ENCODE measurements at places on chromosomes 4 and X. TPM values are rescaled to one million over a fixed set of nuclear protein-coding genes. Genes with fewer than 3 reads are reported as not detected.

DNA sequence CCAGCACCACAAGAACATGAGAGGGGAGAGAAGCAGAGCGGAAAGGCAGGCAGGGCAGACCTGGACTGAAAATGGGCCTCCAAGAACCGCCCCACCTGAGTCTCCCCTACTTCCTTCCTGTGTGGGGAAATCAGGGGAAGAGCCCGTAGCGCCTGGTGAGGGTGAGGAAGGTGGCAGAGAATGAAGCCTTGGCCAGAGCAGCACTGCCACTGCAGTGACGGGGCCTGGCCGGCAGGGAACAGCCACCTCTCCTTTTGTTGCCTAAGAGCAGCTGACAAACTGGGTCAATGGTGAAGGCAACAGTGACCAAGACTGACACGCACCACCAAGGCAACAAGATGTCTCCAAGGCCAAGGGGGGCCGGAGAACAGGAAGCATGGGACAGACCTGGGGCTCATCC, 58.4 kb upstream of the CBR4 start:
- no peaks in the 10 kb centered on the region for H3K36me3 ChIP-seq
- no peaks in the 10 kb centered on the region for H3K27me3 ChIP-seq
- no peak for DNase-seq

GRCh38 chrX:64975491-64975890, 759 bp downstream of the ZC4H2 start:
- H3K36me3 ChIP-seq: no peaks in the 10 kb centered on the region
- peak overlapping the region; percentile 48 for H3K4me3 ChIP-seq
- no peaks in the 10 kb centered on the region for H3K27me3 ChIP-seq
- peak overlapping the region; percentile 41 for H3K27ac ChIP-seq

GRCh38 chr4:36676139-36677050, 395.0 kb downstream of the DTHD1 start:
- no peak for DNase-seq
- no peaks in the 10 kb centered on the region for H3K4me1 ChIP-seq
- no peak overlapping the region for H3K4me3 ChIP-seq
- H3K27ac ChIP-seq: no peak overlapping the region
- no peaks in the 10 kb centered on the region for H3K36me3 ChIP-seq

GRCh38 chrX:19725641-19726040, 161.8 kb downstream of the SH3KBP1 start:
- H3K27me3 ChIP-seq: no peaks in the 10 kb centered on the region
- no peaks in the 10 kb centered on the region for H3K36me3 ChIP-seq
- DNase-seq: peak; percentile 72

Gene TEX13C
- total RNA-seq: not detected

All from upper lobe of left lung (tissue), 6 donors.